ENCODE measurements at places on chromosomes 1 and 21.
A peak's percentile ranks its signal among the peaks of the same experiment; 100 is the strongest.

DNA sequence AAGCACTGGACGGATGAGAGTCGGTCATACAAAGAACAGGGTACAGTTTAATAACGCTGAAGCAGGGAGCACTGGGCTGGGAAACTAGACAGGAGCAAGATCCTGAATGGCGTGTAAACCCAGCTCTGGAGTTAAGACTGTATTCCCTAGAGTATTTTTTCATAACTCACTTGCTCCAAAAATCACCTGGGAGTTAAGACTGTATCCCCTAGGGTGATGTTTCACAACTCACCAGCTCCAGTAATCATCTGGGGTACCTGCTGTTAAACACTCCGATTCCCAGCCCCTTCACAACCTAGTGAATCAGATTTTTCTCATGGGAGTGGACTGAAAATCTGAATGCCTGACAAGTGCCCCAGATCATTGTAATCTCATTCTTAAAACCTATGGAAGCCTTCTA is 123.2 kb downstream of the MAB21L3 start:
- no peak for DNase-seq

DNA sequence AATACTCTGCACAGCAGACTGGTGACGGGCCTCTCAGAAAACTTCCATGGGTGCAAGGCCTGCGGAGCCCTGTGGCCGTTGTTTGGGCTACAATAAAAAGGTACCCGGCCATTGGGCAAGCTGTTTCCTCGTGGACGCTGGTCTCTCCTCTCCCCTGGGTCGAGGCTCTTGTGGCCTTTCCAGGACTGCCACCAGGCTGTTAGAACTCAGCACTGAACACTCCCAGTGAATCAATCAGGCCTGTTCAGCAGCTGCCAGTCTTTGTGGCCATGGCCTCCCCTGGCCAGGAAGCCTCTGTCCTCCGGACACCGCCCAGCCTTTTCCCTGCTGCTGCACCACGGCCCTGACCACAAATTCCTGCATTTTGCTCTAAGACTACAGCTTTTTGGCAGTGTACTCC is 33.0 kb upstream of the ACTRT2 start:
- no peak for DNase-seq

DNA sequence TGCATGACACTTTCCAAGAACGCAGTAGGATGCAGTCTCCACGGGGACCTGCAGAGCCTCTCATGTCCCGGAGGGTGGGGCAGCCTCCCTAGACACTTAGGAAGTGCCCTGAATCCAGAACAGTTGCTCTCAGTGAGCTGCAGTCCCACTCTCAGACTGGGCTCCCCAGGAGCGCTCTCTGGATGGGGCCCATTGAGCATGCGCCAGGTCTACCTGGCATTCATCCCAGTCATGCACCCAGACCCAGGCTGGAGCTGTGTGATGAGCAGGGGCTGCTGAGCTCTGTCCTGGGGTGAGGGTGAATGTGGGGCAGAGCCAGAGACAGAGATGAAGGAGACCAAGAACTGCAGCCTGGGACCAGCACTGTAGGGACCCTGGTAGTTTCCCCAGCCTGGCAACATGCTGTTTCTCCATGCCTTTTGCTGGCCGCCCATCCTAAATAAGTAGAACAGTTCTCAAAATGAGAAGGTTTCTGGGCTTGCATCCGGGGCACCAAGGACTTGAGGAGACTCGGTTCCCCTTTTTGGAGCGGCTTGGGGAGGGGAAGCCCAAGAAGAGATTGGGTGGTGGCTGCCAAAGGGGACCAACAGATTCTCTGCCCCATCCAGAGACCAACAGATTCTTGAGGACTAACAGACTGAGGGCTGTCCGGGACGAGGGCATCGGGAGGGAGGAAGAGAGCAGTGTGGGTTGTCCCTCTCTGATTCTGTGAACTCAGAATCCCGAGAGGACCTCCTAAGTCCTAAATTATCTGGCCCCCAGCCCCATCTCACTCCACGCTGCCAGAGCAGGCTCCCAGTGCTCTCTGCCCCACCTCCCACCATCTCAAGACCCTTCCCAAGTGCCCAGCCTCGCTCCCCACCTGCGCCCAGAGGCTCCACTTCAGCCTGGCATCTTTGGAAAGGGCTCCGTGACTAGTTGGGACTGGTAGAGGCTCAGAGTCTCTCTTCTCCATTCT is 1.0 kb upstream of the PGLYRP4 start:
- no peak for DNase-seq

DNA sequence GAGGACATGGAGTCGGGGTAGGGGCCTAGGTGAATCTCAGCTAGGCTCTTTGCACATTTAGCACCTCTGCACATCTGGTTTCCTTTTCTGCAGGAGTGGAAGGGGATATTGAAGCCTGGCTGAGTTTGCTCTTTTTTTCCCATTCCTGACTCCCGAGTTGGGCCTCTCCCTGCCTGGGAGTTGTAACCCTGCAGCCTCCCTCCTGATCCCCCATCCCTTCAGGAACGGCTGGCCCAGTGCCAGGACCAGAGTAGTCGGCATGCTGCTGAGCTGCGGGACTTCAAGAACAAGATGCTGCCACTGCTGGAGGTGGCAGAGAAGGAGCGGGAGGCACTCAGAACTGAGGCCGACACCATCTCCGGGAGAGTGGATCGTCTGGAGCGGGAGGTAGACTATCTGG is 836 bp downstream of the OLFML3 start:
- no peak for DNase-seq

DNA sequence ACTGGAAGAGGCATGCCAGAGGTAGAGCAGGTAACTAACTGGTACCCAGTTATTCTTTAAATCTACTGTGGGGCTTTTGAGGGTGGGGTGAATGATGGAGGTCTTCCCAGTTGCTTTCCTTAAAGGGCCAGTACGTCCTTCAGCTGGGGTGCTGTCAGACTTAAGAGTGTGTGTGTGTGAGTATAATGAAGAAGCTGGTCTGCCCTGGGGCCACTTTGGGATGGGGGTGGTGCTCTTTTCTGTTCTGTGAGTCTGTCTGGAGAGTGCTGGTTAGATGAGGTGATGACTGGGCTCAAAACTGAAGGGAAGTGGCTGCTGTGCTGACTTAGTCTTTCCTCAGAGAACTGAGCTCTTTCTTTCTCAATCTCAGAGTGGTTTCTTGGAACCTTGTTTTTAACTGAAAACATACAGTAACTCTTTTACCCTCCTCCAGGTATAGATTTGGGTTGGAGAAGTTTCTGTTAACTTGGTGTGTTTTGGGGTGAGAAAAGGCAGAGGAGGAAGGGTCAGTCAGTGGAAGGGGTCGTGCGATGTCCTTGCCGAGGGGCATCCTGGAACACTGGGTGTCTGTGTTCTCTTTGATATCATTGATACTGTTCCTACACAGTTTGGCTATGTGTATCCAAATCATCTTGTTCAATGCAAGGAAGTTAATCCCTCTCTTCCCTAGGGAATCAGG is 746 bp downstream of the MACF1 start:
- DNase-seq = peak; percentile 30

DNA sequence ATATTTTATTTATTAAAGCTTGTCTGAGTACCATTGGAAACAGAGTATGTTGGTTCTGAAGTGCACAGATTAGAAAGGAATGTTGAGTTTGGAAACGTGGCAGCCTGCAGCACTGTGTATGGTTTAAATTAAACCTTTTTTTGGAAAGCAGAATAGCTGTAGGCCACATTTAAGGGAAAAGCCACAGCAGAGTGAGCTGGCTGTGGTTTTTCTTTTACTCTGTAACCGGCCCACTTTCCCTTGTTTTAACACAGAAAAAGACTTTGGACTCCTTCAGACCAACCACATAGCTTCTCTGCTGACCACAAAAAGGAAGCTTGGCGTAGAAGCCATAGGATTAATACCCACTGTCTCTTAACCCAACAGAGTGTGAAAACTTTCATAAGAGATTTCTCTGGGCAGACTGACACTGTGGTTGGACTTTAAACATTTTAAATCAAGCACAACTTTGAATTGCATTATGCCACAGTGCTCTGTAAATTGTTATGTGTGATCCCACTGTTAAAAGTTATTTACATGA is 75.2 kb downstream of the NFIA start:
- DNase-seq = peak; percentile 45

- no peak for DNase-seq
These were observed 11.5 kb downstream of the H3-3A start for GRCh38 chr1:226074046-226074445.

DNA sequence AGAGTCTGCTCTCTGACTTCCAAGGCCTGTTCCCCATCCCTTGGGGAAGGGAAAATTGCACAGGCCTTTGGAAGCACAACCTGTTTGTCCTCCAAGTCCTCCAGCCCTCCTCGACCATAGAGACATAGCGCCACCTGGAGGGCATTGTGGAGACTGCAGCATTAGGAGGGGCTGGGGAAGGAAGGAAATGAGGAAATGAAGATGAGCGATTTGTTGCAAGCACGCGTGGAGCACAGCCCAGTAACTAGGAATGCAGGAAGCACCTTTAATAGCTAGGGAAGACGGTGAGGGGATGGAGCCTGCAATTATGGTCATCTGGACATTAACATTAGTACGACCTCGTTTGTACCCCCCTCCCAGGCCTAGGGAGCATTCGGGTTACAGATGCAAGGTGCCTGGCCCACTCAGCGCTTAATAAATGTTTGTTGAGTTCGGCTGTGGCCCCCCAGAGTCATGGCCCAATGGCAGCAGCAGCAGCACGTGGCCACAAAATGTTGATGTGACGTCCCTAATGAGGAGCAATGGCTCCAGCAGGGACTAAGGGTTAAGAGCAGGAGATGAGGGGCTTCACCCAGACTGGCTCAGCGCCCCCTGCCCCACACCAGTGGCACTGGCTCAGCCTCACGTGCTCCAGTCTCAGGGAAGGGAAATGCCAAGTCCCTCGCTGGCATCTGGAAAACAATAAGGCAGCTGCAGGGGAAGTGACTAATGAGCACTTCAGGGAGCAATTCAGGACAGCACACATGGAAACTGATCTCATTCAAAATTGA is 8.0 kb upstream of the CAMK2N1 start:
- DNase-seq = peak; percentile 64

DNA sequence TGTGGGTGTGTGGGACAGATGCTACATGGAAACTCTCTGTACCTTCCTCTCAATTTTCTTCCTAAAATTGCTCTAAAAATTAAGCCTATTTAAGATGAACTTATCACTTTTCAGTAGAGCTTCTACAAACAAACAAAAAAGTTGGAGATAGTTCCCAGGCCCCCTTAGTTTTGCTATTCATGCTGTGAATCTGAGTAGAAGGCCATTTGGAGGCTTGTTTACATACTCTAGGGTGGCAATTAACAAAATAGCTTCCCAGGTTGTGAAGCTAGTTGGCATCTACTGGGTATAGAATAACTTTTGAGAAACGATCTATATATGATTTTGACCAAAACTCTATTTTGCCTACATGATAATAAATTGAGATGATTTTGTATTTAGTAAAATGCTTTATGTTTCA is 541.4 kb upstream of the B3GALT2 start:
- no peak for DNase-seq

DNA sequence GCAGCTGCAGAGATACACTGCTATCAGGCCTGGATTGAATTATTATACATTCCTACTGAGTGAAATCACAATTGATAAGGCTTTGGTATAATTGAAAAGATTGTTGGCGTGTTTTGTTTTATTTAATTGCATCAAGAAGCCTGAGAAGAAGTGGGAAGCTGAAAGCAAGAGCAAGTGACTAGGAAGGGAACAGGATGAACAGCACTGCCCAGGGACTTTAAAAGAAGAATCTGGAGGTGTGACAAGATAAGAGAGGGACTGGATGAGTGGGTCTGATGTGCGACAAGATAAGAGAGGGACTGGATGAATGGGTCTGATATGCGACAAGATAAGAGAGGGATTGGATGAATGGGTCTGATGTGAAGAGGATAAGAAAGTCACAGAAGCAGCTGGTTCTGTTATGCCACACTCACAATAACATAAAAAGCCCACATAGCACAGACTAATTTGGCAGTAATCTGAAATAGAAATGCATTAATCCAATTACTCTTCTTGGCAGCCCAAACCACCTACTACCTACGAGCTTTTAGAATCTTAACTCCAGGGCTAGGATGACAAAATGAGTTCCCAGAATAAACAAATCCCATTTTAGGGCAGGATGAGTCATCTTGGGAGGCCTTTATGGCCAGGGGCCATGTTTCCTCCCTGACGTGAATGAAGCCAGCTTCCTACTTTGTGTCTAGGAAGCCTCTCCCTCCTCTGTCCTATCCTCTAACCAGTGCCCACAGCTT is 129.7 kb downstream of the DUSP10 start:
- DNase-seq = peak; percentile 59

DNA sequence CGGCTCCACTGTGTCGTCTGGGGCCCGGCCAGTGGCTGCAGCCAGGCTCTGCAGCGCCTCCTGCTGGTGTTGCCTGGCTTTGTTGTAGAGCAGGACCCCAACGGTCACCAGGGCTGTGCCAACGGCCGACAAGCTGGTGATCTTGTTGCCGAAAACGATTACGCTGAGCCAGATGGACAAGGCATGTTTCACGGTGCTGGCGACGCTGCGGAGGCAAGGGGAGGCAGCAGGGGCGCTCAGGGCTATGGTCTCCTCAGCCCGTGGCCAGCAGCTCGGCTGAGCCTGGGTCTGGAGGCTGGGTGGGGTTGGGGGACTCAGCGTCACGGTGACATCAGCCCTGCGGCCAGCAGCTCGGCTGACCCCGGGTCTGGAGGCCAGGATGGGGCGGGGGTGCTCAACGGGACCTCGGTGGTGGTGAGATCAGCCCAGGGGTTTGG is 7.0 kb upstream of the CDK11B start:
- no peak for DNase-seq

- no peak for DNase-seq
These were observed 605.3 kb upstream of the USP24 start for GRCh38 chr1:55820501-55820900.

DNA sequence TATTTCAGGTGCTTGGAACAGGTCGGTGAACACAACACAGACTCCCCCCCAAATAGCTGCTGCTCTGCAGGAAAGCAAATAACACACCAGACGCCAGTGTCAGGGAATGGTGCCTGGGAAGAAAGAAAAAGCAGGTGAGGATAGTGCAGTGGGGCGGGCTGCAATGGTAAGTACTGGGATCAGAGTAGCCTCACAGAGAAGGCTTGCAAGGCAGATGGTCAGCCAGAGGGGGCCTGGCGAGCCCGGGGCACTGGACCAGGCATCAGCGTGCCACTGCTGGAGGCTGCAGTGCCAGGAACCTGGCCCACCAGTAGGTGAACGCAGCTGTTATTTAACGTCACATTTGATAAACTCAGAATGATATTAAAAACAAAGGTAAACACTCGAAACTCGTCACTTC is 60.0 kb downstream of the POFUT2 start:
- no peak for DNase-seq

DNA sequence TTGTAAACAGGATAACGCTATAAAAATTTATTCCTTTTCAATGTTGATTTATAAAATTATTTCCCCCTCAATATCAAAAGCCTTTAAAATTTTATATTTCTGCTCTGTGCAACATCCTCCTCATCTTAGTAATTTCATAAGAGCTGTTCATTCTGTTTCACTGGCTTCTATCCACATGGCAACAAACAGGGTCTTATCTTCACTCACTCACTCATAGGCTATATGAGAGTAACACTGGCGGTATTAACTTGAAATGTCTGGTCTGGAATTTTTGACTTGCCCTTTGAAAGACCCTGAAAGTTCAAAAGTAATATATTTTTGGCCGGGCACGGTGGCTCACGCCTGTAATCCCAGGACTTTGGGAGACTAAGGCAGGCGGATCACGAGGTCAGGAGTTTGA is 77.4 kb upstream of the KRTAP11-1 start:
- no peak for DNase-seq

GRCh38 chr1:245338485-245338877 is 183.7 kb downstream of the KIF26B start:
- DNase-seq = no peak
